ENCODE measurements at places on chromosomes 12 and 14. TPM values are rescaled to one million over a fixed set of nuclear protein-coding genes. Genes with fewer than 3 reads are reported as not detected.

The TPPP2 gene
- not detected for polyA plus RNA-seq

The RIN3 gene
- polyA plus RNA-seq: 12.3 TPM

The ALDH1L2 gene
- 12.5 TPM for polyA plus RNA-seq

The TNFRSF1A gene
- polyA plus RNA-seq: 238 TPM

The ARF3 gene
- polyA plus RNA-seq: 26.8 TPM

The CCDC197 gene
- not detected for polyA plus RNA-seq

The KRT74 gene
- not detected for polyA plus RNA-seq

The KRT75 gene
- polyA plus RNA-seq: not detected

The PLEKHG3 gene
- 23.5 TPM for polyA plus RNA-seq

The AQP6 gene
- polyA plus RNA-seq: 0.06 TPM

The PTPN11 gene
- polyA plus RNA-seq: 92.0 TPM

The SLC6A13 gene
- 0.34 TPM for polyA plus RNA-seq

The IAPP gene
- not detected for polyA plus RNA-seq

The DDX54 gene
- polyA plus RNA-seq: 25.8 TPM

The RHEBL1 gene
- 2.6 TPM for polyA plus RNA-seq

The SLC2A14 gene
- 5.3 TPM for polyA plus RNA-seq

The RIMBP2 gene
- polyA plus RNA-seq: 0.49 TPM

All from adipose tissue (tissue), 3 donors.